ENCODE measurements at places on chromosomes 16 and 17.
A peak's percentile ranks its signal among the peaks of the same experiment; 100 is the strongest.

DNA sequence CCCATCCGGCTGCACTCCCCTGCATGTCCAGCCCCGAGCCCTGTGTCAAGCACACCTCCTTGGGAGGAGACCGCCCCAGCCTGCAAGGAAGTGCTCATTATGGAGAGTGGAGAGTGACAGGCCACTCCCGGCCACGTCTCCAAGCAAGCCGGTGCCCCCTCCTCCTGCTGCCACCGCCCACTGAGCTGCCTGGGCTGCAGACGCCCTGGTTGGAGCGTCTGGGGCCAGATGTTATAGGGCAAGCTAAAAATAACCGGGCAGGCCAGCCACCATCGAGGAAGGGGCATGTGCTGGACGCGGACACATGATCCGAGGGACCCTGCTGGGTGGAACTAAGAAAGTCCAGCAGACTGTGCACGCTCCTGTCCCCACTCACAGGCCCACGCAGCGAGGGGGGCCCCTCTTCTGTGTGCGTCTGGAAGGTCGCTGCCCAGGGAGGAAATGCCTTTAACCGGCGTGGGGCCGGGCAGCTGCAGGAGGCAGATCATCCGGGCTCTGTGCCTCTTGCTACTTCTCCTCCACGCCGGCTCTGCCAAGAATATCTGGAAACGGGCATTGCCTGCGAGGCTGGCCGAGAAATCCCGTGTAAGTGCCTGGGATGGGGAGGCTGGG is at the start of gene WFDC1:
Gene WFDC1 (plus strand): TSS at position 348 of the 612 bp plus-strand sequence. CDS start 94 bp downstream, at position 442.
- peak; percentile 21 for DNase-seq

DNA sequence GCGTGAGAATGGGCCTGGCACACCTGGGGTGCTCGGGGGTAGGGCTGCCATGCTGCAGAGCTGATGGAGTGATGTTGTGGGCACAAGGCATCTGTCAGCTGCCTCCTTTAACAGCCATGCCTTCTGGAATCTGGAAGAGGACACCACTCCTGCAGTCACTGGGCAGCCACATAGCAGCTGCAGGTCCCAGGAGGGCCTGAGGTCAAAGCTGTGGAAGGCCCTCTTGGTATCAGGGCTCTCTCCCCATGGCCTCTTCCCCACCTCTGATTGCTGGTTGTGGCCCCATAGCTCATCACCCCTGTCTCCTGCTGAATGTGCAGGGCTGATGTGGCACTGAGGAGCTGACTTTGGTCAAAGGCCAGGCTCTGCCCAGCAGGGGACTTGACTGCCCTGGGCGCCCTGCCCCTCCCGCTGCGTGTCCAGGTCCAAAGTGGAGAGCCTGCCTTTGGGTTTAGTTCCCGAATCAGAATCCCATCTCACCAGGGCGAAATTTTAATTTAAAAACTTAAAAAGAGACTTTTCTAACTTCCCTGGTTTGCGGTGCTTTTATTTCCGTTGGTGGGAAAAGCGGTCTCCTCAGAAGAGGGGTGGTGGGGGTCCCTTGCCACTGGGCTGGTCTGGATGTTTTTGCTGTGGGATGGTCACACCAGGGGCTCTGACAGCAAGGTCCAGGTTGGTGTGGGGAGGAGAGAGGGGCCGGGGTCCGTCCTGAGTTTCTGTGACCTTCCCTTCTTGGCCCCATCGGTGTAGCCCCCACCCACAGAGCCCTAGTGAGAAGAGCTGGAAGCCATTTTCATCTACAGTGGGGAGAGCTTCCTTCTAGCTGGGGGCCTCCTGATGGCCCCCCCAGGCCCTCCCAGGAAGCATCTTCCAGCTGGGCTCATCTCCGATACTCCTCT is 5.9 kb downstream of the UBALD2 start:
- DNase-seq = no peak

- no peak for DNase-seq
Observed at GRCh38 chr16:27414788-27415431, 12.9 kb downstream of the IL21R start.

GRCh38 chr17:3835410-3836229 is 10.4 kb downstream of the NCBP3 start:
- no peak for DNase-seq

- no peak for DNase-seq
Observed at GRCh38 chr17:40349895-40350688, 14.4 kb downstream of the GJD3 start.

- DNase-seq = no peak
Observed at GRCh38 chr17:69499318-69499717, 84.8 kb downstream of the MAP2K6 start.

- DNase-seq = no peak
Observed at GRCh38 chr17:82297280-82297713, 20.1 kb downstream of the CD7 start.

- DNase-seq = no peak
Observed at GRCh38 chr16:77335652-77336234, 99.1 kb downstream of the ADAMTS18 start.

GRCh38 chr17:35052241-35052610 is 11.3 kb downstream of the RFFL start:
- DNase-seq = no peak

GRCh38 chr17:73841431-73842060 is 197.3 kb upstream of the SDK2 start:
- DNase-seq = no peak

- DNase-seq = no peak
Observed at GRCh38 chr16:70345840-70346239, 863 bp upstream of the DDX19A start.

GRCh38 chr16:58494981-58495520 is 4.9 kb upstream of the NDRG4 start:
- DNase-seq = peak; percentile 95

GRCh38 chr17:3547628-3548027 is 10.0 kb downstream of the TRPV3 start:
- no peak for DNase-seq

- no peak for DNase-seq
Observed at GRCh38 chr16:65675161-65675560, 553.3 kb upstream of the CDH11 start.

GRCh38 chr17:78214706-78215061 is 631 bp downstream of the BIRC5 start:
- no peak for DNase-seq
